ENCODE measurements at places on chromosomes 7 and 10.

GRCh38 chr10:60937784-60938654 lies 6.0 kb downstream of the RHOBTB1 start:
- no peak for DNase-seq

DNA sequence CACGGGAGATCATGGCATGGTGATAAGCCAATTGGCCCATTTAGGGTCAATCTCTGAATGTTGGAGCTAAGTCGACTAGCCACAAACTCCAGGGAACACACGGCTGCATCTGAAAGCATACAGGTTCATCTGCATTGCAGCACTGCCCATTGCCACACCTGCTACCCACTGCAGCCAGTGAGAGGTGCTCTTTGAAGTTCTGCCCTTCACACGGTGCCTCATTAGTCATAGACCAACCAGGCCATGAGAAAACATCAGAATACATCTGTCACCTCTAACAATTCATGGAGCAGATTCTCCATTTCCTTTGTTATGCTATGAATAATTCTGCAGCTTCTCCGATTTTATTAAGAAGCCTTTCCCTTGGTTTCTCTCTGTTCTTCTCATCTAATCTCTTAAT lies 65.7 kb upstream of the FAM204A start:
- DNase-seq: no peak

- no peak for DNase-seq
These were observed 2.6 kb upstream of the NEURL1 start for GRCh38 chr10:103490986-103491314.

DNA sequence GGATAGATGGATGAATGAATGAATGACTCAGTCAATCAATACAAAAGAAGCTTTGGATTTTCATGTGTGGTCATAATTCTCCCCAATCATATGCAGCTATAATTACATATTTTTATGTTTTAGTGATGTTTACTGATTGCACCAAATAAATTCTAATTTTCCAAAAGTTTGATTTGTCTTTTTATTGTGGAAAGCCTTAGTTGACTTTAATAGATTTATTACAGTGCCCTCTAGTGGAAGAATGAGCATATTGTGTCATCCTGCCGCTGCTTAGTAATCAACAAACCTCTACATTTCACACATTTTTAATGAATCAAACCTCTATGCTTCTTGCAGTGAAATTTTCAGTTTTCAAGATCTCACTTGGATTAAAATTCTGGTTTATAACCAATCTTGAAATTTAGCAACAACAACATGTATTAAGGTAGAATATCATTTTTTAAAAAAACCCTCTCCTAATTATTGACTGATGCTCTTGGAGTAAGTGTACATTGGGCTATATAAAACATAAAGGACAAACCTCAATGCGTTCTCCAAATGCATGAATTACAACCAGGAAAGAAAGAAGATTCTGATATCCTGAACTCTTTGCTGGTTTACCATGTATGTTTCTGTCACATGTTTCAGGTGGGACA lies 55.6 kb upstream of the PNLIP start:
- DNase-seq: no peak

DNA sequence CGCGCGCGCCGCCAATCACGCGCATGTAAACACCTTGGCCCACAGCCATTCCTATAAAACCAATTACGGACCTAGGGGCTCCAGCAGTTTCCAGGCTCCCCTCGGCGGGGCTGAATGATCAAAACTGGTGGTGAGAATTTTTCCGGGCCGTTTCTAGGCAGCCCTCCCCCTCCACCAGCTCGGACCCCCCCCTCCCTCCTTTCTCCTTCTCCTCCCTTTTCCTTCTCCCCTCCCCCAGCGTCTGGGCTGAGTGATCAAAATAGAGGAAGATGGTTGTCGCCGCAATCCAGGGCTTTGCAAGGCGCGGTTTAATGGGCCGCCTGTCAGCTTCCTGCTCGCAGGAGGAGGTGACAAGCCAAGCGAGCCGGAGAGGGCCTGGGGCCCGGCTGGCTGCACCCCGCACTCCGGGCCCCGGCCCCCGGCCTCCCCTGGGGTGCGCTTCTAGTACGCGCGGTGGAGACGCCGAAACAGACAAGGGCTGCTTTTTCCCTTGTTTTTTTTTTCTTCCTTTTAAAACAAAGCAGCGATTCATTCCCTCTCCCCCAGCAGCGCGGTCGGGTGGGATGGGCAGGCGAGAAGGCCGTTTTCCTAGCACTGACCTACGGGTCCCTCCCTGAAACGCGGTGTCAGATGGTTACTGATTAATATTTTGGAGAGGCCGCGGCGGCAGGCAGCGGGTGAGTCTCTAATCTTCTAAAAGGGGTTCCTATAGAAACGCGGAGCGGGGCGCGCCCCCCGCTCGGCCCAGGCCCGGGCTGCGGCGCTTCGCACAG lies 528 bp upstream of the TNRC18 start:
- no peak for DNase-seq

GRCh38 chr10:130428936-130429335 lies 292.7 kb downstream of the GLRX3 start:
- DNase-seq: no peak

GRCh38 chr10:32377458-32378259 lies 30.7 kb upstream of the EPC1 start:
- no peak for DNase-seq

- no peak for DNase-seq
These were observed 108.3 kb downstream of the NKX6-2 start for GRCh38 chr10:132677473-132678227.

GRCh38 chr10:79098596-79099015 lies 29.8 kb downstream of the ZMIZ1 start:
- no peak for DNase-seq

- DNase-seq: no peak
These were observed 928.0 kb upstream of the POT1 start for GRCh38 chr7:125857606-125858005.

- DNase-seq: no peak
These were observed 51.0 kb upstream of the MSMB start for GRCh38 chr10:46096909-46097575.

- DNase-seq: no peak
These were observed 178.4 kb downstream of the EXOC4 start for GRCh38 chr7:133431134-133431724.

GRCh38 chr10:132691711-132692153 lies 94.2 kb downstream of the NKX6-2 start:
- DNase-seq: no peak

- no peak for DNase-seq
These were observed 1.8 kb downstream of the KCNIP2 start for GRCh38 chr10:101841826-101842225.

GRCh38 chr7:116876664-116877442 lies 14.5 kb downstream of the CAPZA2 start:
- DNase-seq: no peak

- DNase-seq: no peak
These were observed 34.7 kb downstream of the SVIL start for GRCh38 chr10:29600067-29600466.

GRCh38 chr7:117047496-117047895 lies 94.2 kb downstream of the ST7 start:
- no peak for DNase-seq

- no peak for DNase-seq
These were observed 4.9 kb downstream of the ARMC3 start for GRCh38 chr10:22932626-22933370.

GRCh38 chr10:61284222-61284890 lies 168.8 kb downstream of the TMEM26 start:
- DNase-seq: no peak

DNA sequence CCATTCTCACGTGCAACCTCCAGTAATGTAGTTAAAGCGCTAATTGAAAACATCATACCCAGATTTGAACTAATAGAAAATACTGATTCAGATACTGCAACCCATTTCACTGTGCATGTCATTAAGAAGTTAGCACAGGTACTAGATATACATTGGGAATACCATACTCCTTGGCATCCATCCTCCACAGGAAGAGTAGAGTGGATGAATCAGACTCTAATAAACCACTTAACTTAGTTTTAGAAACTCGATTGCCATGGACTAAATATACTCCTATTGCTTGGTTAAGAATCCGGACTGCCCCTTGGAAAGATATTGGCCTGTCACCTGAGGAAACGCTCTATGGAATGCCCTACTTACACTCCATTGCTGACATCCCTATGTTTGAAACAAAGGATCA lies 9.5 kb downstream of the AKR1B15 start:
- DNase-seq: no peak

DNA sequence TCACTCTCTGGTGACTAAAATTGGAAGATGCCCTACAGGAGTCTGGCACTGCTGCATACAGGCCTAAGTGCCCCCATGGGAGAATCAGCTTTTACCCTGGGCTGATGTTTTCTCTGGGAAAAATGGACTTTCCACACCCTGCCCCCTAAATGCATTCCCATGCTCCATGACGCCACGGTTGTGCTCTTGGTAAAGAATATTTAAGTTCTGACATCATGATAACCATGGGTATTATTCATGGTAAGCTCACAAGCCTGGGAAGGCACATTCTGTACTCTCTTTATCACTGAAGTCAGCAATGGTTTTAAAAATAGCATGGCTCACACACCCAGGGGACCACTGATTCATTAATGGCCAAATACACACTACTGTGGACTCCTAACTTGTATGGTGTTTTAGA lies 43.4 kb downstream of the HIPK2 start:
- no peak for DNase-seq

DNA sequence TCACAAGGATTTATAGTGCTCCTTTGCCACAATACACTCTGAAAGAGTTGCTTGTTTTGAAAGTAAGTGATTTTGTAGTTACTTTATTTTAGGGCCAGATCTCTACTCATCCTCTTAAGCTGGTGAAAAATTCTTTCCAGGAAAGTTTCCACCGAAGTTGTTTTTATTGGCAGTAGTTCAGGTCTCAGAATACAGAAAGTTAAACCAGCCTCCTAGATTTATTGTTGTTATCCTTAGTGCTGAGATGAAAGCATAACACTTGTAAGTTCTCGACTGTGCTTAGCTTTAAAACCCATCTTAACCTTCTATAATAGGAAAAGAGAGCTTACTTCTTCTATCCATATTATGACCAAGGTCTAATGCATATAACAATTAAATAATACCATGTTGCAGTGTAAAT lies 5.5 kb downstream of the AP3M1 start:
- DNase-seq: no peak

DNA sequence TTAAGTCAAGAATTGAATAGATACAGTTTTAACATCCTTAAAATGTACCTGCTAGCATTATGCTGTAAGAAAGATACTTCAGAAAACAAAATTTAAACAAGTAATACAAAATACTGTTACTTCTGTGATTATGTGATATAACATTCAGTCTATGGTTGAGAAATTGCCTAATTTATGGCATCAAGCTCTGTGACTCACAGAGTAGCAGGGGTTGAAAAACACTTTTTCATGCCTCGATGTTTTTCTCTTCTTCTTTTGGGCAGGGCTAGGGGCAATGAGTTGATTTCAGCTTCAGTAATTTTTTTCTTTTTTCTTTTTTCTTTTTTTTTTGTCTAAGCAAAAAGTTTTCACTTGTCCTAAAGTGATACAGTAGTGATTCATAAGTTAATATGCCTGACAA lies 209.2 kb downstream of the MBL2 start:
- no peak for DNase-seq

DNA sequence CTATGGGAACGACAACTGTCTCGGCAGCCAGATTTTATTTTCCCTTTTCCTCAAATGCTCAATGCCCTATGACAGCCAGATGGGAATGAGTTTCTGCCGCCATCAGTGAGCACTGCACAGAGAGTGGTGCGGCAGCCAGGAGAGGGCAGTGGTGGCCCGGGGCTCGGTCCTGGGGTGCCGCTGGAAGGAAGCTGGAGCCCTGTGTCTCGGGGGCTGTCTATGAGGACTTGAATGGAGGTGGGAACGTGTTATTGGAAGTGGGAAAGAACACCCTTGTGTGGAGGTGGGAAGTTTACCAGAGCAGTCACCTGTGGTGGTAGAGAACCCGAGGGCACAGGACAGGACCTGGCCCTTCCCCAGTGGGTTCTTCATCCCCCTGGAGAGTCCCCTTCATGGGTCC lies 35.8 kb downstream of the JAKMIP3 start:
- DNase-seq: no peak

GRCh38 chr10:30817541-30817940 lies 188.0 kb upstream of the LYZL2 start:
- no peak for DNase-seq

- no peak for DNase-seq
These were observed 13.5 kb downstream of the CREM start for GRCh38 chr10:35140126-35140525.

GRCh38 chr10:36393801-36394200 lies 731.6 kb upstream of the ANKRD30A start:
- DNase-seq: no peak

GRCh38 chr10:111458256-111458655 lies 381.4 kb downstream of the ADRA2A start:
- DNase-seq: no peak

GRCh38 chr10:28880683-28880950 lies 203.3 kb downstream of the BAMBI start:
- no peak for DNase-seq

DNA sequence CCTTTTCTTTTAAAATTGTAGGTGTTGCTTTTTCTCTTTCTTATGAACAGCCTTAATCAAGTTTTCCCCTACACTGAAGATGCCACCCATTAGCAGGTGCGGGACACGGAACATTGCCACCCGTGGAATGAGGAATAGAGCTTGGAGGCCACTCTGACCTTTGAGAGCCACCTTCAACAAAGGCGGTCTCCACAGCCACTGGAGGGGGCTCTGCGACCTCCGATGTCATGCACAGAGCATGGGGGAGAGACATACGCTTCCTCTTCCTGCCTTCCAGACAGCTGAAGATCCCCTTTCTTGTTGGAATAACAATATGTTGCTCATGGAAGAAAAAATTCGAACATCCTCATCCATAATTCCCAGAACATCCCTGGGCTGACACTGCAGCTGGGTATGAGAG lies 39.1 kb downstream of the ADARB2 start:
- no peak for DNase-seq

DNA sequence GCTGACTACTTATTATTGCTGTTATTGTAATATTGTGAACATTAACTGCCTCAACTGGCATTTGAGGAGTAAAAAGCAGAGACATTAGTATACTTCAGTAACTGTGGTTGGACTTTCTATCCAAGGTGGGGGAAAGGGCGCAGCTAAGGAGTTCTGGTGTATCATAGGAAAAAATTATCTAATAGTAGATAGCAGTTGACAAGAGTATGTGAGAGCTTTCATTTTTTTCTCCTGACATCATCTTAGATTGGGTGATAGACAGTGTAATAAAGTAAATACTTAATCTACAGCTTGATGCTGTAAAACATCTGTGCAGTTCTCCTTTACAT lies 68.9 kb downstream of the PHTF2 start:
- no peak for DNase-seq

- no peak for DNase-seq
These were observed 832 bp downstream of the XRCC2 start for GRCh38 chr7:152674860-152675758.

- no peak for DNase-seq
These were observed 208.5 kb downstream of the TRIL start for GRCh38 chr7:28749638-28750037.

GRCh38 chr7:156026603-156027002 lies 214.3 kb upstream of the SHH start:
- DNase-seq: no peak

- no peak for DNase-seq
These were observed 135.1 kb downstream of the C10orf105 start for GRCh38 chr10:71584461-71584860.

Measured in stimulated activated CD4-positive, alpha-beta T cell treated with anti-CD3 and anti-CD28 coated beads, Interleukin-4, amount 100 ng/mL, for 1 hour (primary cell).